ENCODE measurements at places on chromosomes 6 and 20.

DNA sequence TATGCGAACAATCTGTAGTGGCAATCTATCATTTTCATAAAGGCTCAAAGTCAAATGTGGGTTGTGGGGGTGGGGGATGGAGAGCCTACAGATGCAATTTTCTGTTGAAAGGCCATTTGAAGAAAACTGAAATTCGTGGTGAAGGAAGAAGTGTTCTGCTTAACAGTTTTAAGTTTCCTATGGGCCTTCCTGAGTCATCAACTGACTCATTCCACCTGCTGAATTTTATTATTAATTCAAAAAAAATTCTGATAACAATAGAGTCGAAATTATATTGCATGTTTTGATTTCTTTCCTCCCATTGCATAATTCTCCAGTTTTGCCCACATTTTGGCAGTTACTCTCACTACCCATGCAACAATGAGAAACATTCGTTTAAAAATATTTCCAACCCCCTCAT is 622.3 kb upstream of the ARID1B start:
- no peak for DNase-seq

GRCh38 chr20:14553774-14554534 is 216.5 kb upstream of the FLRT3 start:
- no peak for DNase-seq

DNA sequence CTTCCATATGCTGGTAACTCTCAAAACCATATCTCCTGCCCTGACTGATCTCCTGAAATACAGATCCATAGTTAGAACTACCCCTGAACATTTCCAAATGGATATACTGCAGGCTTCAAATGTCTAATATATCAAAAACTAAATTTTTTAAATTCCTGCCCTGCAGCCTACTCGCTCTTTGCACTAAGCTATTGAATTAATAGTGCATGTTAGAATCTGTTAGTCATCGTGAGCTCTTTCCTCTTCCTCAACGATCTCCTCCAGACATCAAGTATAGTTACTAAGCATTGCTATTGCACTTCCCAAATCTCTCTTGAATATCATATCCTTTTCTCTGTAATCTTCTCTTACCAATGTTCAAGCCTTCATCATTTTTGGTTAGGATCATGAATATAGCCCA is 26.0 kb upstream of the RSPO3 start:
- DNase-seq: no peak

DNA sequence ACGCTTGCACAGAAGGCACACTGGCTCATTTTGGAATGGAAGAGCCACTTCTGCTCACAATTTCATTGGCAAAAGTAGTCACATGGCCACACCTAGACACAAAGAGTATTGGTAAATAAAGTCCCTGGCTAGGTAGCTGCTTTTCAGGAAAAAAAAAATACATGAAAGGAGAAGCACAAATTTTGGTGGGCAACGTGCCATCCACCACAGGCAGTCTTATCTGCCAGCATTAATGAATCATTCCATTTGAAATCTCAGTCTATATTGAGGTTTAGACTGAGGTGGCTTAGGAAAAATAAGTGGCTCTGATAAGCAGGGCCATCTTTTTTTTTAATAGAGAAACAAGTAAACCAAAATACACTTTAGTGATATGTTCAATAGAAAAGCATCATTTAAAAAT is 44.3 kb downstream of the ADGRB3 start:
- no peak for DNase-seq

GRCh38 chr6:122347280-122347679 is 52.2 kb upstream of the HSF2 start:
- DNase-seq: no peak

- DNase-seq: no peak
These were observed 2.3 kb upstream of the DSN1 start for GRCh38 chr20:36775826-36776225.

GRCh38 chr6:43294536-43294935 is 3.5 kb upstream of the SLC22A7 start:
- no peak for DNase-seq

DNA sequence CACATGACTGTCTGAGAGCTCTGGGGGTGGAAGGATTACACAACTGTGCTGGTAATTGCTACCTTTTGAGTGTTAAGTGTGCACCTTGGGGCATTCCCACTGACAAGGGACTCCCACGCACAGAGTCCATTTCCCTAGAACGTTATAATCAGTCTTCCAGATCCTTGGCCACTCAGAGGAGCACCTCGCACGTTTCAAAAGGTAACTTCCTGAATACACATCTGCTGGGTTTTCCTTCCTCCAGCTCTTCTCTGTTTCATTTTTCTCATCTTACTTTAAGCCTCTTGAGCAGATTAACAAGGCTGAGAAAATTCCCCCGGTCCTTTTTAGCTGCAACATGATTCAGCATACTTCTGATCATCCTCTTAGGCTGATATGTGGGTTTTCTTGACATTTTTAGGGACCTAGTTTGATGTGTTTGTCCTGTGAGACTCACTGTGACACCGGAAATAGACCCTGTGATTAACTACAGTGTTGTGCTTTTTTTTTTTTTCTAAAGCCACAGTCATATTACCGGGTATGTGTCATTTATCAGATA is 98.4 kb upstream of the DUSP22 start:
- DNase-seq: peak; percentile 56

DNA sequence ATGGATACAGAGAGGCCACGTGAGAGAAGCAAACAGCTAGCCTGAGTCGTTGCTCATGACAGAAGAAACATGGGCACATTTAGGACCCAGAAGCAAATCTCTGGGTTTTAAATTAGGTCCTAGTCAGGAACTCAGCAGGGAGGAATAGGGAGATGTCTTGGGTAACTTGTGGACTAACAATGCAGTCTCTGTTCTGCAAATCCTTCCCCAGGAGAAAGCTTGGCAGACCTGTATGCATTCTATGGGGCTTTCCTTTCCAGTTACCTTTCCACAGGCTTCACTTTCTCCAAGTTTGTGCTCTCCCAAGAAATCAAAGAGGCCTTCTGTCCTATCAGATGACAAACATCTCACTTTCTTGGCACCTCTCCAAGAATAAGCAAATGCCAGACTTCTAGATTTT is 47.2 kb upstream of the PLCB4 start:
- DNase-seq: no peak

DNA sequence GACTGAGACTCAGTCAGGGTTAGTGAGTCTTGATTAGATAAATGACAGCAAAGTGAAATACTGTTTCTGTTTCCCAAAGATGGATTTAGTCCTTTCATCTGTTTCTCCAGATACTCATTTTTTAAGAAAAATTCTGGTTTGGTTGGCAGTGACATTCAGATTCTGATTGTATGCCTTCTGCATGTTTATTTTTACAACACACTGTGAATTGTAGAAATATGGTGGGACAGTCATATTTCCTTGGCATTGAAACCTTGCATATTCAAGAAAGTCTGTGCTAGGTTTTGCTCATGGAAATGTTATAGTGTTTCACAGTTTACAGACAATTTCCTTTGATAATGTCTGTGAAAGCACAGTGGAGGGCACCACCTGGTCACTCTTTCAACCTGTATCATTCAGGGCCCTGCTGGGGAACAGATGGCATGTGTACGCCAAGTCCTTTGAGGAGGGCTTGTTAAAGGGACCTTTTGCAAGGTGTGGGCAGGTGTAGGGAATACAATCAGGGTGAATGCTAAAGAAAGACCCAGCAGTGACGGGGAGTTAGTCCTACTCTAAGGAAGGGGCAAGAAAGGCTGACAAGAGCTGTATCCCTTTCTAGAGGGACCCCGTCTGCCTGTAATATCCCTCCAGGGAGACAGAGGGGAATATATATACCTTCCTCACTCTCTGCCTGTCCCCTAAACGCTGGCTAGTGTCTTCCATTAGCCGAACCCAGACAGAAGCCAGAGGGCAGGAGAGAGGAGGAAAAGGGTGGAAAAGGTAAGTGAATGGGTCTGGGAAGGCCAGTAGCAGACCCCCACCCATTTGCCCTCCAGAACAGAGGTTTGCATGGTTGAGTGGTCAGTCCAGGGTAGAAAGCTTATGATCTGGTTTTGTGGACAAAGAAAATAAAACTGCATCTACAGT is 10.2 kb downstream of the PLCB4 start:
- no peak for DNase-seq

DNA sequence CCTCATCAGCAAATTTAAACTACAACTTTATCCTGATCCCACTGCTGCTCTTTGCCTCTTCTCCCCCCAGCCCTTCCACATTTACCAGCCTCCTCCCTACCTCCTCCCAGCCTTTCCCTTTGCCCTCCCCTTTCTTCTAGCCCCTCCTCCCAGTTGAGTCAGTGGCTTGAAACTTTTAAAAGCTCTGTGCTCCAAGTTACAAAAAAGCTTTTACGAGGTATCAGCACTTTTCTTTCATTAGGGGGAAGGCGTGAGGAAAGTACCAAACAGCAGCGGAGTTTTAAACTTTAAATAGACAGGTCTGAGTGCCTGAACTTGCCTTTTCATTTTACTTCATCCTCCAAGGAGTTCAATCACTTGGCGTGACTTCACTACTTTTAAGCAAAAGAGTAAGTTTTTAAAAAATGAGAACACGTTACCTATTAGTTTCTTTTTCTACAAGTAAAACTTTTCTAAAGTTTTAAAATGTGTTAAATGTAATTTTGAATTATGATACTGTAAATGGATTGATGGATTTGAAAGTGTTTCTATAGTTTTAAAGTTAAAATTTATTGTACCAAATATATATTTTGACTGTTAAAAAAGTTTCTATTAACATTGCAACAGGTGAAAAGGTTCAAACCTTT is at the start of gene GJA1:
GJA1 (plus strand) TSS at position 203 of the 626 bp plus-strand sequence. CDS start 11,202 bp downstream, outside the sequence.
- DNase-seq: no peak

DNA sequence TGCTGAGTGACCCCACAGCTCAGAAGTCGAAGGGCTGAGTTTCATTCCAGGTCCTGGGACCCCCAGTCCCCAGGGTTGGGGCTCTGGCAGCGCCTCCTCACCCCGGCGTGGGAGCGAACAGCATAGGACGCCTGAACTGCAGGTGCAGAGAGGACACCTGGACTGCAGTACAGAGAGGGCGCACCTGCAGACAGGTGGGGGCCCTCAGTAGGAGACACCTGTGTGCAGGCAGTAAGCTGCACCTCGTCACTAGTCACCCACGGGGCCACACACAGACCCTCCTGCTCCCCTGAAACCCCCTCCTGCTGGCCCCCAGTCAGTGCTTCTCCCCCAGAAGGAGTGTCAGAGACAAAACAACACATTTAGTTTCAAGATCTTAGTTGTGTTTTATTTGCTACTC is 8.6 kb upstream of the NKAIN4 start:
- no peak for DNase-seq

DNA sequence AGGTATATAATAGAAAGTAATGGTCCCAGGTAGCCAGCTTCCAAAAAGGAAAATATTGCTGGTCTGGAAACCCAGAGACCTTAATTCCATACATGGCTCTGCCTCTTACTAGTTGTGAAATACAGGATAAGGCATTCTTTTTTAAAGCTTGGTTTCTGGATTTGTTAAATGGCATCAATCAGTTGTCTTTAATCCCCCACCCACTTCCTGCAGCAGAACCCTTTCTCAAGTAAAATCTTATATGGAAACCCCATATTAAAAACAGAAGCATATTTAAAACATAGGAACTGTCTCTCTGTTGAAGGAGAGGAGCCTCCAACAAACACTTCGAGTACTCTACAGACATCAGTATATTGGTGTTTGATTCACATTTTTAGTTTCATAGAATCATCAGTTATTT is 6.2 kb upstream of the LCA5 start:
- DNase-seq: no peak

- no peak for DNase-seq
These were observed 14.5 kb downstream of the PCIF1 start for GRCh38 chr20:45948742-45949541.

DNA sequence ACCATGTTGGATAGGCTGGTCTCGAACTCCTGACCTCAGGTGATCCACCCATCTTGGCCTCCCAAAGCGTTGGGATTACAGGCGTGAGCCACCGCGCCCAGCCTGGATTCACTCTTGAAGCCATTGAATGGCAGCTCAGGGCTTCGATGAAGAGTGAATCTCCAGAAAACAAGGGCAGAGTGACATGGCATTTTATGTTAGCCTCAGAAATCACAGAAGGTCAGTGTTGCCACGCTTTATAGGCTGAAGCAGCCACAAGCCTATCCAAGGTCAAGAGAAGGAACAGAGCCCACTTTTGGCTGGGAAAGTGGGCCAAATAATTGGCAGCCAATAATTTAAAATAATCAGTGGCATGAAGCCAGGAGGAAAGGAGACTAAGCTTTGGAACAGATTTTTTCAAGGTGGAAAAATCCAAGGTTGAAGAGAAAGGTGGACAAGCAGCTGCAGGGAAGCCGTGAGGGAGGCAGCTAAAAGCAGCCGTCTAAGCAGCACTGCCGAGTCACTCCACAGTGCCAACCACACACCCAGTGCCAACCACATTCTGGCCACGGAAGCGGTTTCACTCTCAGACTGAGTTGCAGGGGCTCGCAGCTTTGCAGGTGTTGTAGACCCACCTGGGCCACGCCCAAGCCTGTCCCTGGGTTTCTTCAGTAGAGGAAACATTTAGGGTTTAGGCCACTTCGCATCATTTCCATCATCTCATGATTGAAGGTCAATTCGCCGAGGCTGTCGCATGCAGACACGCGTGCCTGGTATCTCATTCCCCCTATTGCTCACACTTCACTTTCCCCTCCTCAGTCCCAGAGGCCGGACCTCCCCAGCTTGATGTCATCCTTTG is 17.4 kb upstream of the AVP start:
- no peak for DNase-seq

DNA sequence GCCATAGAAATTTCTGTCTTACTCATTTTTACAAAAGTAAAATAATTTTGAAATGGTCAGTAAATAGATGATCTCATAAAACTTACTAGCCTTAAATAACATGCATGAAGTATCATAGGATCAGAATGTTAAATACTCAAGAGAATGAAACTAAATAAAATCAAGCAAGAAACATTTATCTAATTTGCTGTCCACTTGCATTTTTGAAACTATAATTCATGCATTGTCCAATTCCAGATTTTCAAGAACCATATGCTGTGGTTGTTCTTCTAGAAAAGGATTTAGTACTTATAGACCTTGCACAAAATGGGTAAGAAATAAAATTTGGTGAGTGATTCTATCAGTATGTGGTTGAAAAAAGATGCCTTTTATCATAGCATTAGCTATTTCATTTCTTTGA is 107.0 kb downstream of the STXBP5 start:
- no peak for DNase-seq

DNA sequence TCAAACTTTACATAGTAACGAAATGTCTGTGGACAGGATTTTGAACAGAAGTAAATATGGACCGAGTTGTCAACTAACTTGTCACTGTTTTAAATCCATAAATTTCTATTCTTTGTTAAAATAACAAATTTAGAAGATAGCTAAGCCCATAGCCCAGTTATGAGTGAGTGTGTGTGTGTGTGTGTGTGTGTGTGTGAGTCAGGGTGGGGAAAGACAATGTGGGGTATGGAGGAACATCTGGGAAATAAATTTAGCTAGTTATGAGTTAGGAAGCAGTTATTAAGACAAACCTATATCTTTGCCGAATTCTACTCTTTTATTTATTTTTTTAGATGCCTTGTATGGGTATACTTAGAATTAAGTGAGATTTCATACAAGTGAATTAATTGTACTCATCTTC is 9.0 kb downstream of the TPBG start:
- DNase-seq: no peak

GRCh38 chr6:165308926-165309731 is at the start of gene C6orf118:
Gene C6orf118, minus strand, starts transcription at chr6:165309605. Its CDS starts 19 bp downstream, at chr6:165309586.
- DNase-seq: no peak
